ENCODE measurements at places on chromosomes 2 and 18.

GRCh38 chr2:34161549-34161948 lies 562.5 kb upstream of the FAM98A start:
- DNase-seq, result no peak

DNA sequence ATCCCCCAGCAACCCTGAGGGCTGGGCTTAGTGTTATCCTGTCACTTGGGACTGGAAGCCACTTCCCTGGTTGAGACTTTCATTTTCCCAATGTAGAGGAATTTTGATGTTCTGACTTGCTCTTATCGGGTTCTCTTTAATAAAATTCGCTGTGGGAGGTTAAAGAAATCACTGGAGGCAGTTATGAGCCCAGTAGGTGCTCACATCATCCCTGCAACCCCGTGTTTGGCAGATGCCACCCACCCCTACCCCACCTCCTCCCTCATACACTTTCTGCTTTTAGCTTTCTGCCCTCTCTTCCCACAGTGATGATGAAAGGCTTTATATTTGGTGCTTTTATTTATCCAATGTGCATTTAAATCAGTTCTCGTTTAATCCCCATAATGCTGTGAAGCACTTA lies 106.6 kb downstream of the MAPK4 start:
- no peak for DNase-seq

DNA sequence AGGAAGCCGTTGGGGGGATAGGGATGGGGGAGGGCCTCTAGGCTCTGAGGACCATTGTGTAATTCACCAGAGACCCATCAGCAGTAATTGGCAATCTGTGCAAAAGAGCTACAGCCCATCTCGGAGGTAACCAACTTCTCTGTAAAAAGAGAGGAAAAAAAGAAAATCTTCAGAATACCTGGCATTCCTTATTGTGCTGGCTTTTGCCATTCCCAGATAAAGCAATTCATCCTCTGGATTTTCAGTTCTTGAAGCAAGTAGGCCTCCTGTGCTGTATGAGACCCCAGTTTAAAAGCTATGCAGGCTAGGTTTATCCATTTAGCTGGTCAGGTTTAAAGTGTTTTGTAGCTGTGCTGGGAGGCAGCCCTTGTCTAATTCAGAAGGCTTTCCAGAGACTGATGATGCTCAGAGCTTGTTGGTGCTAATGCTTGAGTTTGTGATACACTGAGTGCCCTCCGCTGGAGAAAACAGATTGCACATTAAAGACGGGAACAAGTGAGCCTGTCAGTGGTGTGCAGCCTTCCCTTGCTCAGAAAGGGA lies at the start of gene LRRTM4:
LRRTM4 (minus strand) TSS at position 446 of the 540 bp plus-strand sequence.
- DNase-seq, result no peak

- DNase-seq, result no peak
Observed at GRCh38 chr18:78549971-78550370, 429.6 kb upstream of the SALL3 start.

GRCh38 chr2:130287656-130288026 lies 55.1 kb upstream of the IMP4 start:
- DNase-seq, result no peak

DNA sequence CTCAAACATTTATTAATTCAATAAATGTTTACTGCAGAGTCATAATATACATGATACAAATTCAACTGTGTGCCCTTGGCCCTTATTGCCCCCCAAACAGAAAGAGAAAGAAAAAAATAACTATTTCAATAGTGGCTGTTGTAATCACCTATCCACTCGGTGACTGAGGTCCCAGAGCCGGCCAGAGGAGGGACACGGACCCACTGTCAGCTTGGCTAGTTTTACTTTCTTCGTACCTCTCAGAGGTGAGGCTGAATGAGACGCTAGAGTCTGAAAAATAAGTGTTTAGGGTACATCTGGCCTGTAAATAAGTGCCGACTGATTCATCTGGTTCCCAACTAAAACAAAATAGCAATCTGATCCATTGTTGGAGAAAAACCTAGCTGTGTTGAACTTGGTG lies 31.3 kb upstream of the FZD7 start:
- no peak for DNase-seq

DNA sequence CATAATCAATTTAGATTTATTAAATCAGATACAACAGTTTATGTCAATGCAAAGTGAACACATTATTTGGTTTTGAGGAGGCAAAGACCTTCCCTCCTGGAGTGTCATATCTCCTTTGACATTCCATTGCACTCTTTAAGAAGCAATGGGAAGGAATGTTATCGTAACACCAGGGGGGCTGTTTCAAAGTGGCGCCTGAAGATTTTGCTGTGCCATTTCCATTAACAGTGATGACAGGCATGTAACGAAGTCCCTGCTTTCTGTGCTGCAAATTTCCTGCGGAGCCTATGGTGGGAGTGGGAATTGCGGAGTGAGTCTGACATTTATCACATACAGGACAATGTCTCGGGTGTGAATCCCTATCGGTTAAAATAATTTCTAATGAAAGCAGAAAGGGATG lies 499.6 kb upstream of the RAB6C start:
- no peak for DNase-seq

- DNase-seq, result no peak
Observed at GRCh38 chr18:25077944-25078723, 273.8 kb downstream of the ZNF521 start.

DNA sequence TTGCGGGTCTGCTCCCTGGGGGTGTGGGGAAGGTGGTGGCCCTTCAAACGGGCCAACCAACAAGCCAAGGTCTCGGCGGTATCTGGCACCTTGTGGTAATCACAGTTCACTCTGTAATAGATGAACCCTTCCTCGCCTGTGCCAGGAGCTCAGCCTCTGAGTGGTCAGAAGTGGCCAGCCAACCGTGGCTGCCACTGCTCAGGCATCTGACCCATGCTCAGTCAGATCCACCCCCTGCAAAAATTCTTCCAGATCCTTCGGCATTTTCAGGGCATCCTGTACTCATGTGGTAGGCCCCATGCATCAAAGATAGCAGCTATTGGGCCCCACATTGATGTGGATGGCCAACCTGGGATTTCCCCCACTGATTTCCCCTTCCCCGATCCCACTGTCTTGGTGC lies 39.6 kb upstream of the SERPINE2 start:
- no peak for DNase-seq

DNA sequence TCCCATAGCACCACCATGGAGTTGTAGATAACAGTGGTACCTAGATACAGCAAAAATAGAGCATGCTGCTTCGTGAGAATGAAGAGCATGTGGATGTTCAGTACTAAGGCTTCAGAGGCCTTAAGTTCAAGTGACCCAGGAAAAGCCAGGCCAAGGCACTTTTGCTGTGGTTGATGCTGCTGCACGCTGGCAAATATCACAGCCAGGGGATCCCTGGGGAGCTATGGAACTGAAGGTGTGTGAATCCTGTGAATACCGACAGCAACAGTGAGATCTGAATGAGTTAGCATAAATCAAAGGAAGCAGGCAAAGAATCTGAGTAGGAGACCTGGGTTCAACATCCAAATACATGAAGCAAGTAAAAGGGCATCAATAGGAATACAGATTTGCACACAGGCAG lies 158.6 kb upstream of the THUMPD2 start:
- DNase-seq, result no peak

GRCh38 chr2:3126911-3127621 lies 250.6 kb downstream of the EIPR1 start:
- no peak for DNase-seq

GRCh38 chr18:76588601-76589226 lies 93.7 kb upstream of the ZNF516 start:
- no peak for DNase-seq

GRCh38 chr2:135657806-135658582 lies 83.7 kb upstream of the UBXN4 start:
- DNase-seq, result peak; percentile 8

GRCh38 chr18:11035376-11035775 lies 114.0 kb downstream of the PIEZO2 start:
- DNase-seq, result no peak

DNA sequence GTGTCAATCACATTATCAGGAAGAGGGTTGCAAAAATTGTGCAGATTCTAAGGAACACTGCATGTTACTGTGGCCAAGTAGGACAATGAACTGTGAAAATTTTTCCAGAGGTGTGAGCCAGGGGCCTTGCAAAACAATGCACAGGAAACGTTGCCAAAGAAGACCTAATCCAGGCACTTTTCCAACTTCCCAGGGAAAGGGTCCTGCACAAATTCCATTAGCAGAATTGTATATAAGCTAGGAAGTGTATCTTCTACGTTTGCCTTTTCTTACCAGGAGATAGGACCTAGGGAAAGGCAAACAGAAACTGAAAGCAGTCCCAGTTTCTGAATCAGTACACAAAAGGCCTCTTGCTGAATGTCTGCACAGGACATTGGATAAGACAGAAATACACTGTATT lies 1888.3 kb upstream of the CELF4 start:
- DNase-seq, result no peak

DNA sequence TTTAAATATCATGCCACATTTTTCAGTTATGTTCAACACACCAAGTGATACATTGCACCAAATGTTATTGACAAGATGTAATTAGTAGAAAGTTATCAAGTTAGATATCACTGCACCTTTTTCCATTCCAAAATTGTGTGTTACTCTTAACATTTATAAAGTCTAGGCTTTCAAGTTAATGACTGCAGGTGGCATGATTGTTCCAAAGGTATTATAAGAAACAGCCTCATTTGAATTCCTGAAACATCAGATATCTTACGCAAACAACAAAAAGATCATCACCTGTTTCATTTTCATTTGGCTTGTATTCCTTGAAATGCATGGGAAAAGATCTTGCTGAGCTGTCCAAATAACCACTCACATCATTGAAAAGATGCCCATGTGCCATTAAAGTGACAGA lies 1528.2 kb upstream of the ZEB2 start:
- no peak for DNase-seq

DNA sequence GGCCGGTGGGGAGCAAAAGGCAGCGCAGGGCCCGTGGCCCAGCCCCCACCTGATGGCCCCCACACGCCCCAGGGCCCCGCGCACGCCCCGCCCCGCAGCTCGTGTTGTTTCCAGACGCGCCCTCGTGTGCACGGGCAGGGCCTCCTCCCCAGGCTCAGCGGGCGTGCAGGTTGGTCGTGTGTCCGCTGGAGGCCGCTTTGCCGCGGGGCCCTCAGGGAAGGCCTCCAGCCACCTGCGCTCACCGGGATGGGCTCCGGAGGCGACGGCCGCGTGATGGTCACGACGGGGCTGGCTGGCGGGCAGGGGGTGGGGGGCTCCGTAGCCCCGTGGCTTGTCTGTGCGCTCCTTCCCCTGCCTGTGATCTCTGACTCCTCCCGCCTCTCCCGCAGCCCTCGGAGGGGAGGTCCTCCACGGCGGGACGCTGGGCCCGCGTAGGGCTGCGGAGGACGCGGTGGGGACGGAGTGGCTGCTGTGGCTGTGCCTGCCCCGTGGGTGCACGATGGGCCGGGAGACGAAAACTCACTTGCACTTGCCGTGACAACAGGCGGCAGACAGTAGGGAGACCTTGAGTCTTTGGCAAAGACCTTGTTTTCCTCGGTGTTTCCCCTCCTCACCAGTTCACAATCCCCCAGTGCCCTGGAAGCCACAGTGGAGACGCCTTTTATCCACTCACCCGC lies 67.1 kb downstream of the RTP5 start:
- no peak for DNase-seq

All from activated T-helper 1 cell treated with anti-CD3 and anti-CD28 coated beads, Interleukin-2, amount 50 U/mL, for 16 hours (primary cell).